Stimulated activated CD4-positive, alpha-beta T cell treated with anti-CD3 and anti-CD28 coated beads, Interleukin-2, amount 100 ng/mL, for 24 hours (primary cell): ENCODE measurements at places on chromosomes 3 and 15.

DNA sequence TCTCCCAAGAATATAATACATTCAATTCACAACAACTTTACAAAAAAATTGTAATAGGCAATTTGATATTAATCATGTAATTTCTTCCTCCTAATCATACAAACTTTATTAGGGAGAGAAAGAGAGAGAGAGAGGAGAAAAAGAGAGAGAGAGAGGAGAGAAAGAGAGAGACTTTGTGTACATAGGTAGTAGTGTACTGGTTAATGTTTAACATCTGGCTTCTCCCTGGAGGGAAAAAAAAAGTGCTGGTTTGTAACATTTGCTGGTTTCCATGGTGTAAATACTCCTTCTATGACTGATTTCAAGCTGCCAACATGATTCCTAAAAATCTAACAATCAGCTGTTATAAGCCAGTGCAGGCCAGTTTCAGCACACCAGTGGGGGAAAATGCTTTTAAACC, 98.0 kb upstream of the ARHGEF26 start:
- DNase-seq = no peak

GRCh38 chr3:48716508-48716981, 476 bp downstream of the IP6K2 start:
- DNase-seq = peak; percentile 43

GRCh38 chr3:43031485-43031884, 52.4 kb downstream of the GASK1A start:
- DNase-seq = no peak

- DNase-seq = no peak
Measured at GRCh38 chr15:69170597-69170996, 10.2 kb downstream of the GLCE start.

DNA sequence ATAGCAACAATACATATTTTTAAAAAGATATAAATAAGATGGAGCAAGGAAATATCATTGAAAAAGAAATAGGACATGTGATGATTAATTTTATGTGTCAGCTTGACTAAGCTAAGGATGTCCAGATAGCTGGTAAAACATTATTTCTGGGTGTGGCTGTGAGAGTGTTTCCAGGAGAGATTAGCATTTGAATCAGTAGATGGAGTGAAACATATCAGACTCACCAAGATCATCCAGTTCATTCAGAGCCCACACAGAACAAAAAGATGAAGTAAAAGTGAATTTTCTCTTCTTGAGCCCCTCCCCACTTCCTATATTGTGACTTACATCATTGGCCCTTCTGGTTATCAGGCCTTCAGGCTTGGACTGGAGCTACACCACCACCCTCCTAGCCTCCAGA, 61.6 kb upstream of the TUSC7 start:
- DNase-seq = no peak

GRCh38 chr15:33730815-33731214, 237.5 kb upstream of the CHRM5 start:
- no peak for DNase-seq

- DNase-seq = no peak
Measured at GRCh38 chr3:197337656-197338055, 39.2 kb upstream of the DLG1 start.

GRCh38 chr3:46356276-46356675, 2.4 kb downstream of the CCR2 start:
- DNase-seq = no peak

GRCh38 chr15:50740955-50741354, 24.6 kb downstream of the SPPL2A start:
- no peak for DNase-seq

- DNase-seq = no peak
Measured at GRCh38 chr15:37037071-37037655, 63.2 kb downstream of the MEIS2 start.

DNA sequence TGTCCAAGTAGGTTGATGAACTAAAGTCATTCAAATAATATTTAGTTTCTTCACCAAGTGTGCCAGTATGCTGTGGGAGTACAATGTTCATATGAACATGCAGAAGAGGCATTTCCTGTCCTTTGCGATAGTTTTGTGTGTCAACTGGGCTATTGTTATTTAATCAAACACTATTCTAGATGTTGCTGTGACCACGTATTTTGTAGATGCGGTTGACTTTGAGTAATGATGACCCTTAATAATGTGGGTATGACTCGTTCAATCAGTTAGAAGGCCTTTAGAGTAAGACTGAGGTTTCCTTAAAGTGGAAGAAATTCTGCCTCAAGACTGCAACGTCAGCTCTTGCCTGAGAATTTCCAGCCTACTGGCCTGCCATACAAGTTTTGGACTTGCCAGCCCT, 470.7 kb upstream of the CBLB start:
- no peak for DNase-seq

- no peak for DNase-seq
Measured at GRCh38 chr3:73228000-73228399, 166.5 kb downstream of the EBLN2 start.
